Left hindlimb (tissue), 1 donor: ENCODE measurements at places on chromosomes 5 and 9.

DNA sequence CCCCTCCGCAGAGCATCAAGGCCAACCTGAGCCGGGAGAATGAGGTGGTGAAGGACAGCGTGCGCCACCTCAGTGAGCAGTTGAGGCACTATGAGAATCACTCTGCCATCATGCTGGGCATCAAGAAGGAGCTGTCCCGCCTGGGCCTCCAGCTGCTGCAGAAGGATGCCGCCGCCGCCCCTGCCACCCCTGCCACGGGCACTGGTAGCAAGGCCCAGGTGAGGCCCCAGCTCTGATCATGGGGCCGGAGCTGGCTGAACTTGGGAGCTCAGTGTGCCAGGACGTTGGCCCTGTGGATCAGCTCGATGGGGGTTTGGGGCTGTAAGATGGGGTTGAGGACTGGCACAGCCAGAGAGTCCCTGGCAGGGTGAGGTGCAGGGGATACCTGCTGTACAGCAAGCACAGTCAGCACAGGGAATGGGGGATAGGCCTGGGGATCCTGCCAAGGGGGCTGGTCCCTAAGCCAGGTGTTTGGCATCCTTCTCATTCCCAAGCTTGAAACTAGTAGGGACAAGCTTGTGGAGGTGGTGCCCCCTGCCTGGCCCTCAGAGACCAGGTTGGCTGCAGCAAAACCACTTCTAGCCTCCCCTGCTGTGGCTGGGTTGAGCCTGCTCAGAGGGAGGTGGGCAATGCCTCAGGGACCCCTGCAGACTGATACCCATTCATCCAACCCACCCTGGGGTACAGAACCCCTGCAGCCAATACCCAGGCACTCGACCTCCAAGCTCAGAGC is 22.5 kb downstream of the OLFML2A start:
- no peak for DNase-seq

DNA sequence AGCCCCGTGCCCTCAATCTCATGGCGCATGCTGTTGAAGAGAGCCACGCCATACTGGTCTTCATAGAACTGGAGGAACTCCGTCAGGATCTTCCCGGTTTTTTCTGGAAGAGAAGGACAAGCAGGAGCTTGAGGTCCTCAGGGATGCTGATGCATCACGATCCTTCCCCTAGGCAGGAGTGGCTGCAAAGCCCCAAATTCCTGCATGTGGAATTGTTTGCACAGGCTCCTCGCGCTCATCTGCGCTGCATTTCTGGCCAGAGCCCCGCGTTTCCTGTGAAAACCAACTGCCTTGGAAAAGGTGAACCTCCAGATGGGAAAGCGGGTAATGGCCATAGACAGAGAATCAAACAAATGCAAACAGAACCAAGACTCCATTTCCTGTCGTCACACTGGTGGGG is 80.4 kb downstream of the LRSAM1 start:
- DNase-seq = no peak

DNA sequence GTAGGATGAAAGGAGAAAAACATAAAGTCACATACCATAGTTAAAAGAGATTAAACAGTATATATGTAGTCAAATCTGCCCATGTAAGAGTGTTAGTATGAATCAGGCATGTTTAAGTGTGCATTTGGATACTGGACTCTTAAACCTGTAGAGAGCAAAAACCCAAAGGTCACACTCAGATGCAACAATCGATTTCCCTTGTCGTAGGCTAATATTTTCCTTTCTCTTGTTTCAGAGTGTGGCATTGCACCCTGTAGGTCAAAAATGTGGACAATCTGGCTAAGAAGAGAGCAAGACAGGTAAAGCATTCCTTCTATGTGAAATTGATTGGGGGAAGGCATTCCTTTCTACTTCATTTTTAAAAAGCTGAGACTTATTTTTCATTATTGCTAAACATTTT is 8.9 kb downstream of the JAKMIP2 start:
- DNase-seq = no peak

DNA sequence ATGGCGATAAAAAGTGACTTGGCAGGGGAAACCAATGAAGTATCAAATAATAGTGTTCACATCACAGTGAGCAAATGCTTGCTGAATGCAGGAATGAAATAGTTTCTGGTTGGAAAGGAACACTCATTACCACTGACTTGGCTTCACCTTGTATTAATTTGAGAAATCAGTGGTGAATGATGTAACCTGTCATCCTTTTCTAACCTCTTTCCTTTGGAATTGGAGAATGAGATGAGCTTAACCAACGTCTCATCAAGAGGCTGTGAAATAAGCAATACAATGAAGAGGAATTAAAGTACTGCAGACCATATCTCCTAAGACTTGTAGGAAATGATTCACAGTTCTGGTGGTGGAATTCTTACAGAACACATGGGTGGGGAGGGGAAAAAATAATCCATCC is 192.2 kb downstream of the DMAC1 start:
- DNase-seq = no peak

GRCh38 chr5:12272389-12272788 is 368.1 kb upstream of the CTNND2 start:
- DNase-seq = no peak

DNA sequence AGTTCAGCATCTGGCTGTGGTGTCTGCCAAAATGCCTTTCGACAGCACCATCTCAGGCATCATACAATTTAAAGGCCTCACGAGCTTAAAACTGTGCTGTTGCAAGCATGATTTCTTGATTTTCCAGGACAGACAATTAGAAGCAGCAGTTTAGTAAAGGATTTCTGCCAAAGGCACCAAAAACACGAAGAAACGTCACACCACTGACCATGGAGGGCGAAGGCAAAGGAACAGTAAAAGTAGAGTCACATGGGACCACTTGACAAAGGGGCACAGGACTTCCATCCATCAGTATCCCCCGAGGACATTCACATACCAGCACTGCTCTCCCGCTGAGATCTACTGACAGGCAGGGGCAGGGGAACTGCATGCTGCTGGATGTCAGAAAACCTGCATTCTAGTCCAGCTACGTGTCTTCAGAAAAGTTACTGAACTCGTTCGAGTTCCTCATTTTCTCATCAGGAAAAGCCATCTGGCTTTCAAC is 70.4 kb upstream of the FBXW11 start:
- no peak for DNase-seq

DNA sequence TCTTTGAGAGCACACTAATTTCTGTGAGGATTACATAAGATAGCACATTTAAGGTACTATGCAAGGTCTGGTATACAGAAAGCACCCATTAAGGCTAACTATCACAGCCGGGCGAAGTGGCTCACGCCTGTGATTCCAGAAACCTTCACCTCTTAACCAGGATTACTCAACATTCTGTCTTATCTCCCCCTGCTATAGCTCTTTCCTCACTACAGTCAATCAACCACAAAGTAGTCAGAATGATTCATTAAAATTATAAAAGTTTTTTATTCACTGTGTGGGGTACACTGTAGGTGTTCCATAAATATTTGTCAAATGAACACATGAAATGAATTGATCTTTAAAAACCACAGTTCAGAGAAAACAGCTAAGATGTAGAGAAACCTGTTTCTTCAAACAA is 48.7 kb downstream of the CHD1 start:
- DNase-seq = no peak

DNA sequence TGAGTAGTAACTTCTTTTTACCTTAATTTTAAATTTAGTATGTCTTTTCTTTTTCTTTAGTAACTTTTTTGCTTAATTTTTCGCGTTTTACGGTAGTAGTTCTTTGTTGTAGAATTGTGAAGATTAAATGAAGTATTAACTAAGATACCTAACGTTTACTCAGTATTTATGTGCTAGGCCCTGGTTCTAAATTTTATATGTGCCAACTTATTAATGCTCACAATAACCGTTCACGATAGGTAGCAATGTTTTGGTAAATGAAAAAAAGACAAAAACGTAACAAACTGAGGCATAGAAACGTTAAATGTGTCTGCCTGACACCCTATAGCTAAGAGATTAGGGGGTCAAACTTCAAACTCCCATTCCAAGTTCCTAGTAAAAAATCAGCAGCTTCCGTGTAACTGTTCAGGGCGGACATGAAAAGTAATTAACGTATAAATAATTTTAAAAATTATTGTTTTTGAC is 1.2 kb downstream of the MRPS30 start:
- no peak for DNase-seq

- DNase-seq = no peak
Observed at GRCh38 chr9:79080536-79080935, 491.2 kb upstream of the TLE4 start.

DNA sequence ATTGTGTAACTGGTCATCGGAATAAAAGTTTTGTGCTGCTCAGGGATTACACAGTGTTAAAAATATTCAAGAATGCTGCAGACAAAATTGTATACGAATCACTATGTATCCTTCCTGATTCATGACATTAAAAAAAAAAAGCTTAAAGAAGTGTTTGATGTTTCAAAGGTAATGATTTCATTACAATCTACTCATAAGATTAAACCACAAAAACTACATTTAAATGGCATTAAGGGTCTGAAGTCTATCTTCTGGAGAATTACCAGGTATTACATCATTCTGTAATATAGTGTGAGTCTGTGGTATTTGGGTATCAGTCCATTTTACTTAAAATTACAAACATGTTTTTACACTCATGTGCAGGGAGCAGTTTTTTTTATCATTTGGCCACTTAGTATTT is 324.4 kb downstream of the NDUFS4 start:
- DNase-seq = no peak

DNA sequence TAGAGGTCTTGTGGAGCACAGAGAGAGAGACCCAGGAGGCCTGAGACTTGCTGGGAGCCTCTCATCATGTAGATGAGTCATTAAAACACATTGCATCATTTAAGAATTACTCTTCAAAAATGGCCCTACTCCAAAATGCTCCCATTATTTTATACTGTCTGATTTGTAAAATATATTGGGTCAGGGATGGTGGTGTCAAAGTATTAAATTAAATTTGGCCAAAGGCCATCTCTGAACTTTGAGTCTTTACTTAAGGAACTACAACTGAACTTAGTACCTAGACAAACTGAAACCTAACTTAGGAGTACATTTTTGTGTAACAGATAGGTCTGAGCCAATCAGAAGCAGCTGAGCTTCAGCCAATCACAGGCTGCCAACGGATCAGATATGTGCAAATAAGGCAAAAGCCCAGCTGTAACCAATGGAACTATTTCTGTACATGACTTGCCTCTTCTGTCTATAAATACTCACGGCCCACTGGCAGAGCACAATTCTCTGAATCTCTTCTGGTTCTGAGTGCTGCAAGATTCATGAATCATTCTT is 657.2 kb downstream of the TLE1 start:
- DNase-seq = no peak

DNA sequence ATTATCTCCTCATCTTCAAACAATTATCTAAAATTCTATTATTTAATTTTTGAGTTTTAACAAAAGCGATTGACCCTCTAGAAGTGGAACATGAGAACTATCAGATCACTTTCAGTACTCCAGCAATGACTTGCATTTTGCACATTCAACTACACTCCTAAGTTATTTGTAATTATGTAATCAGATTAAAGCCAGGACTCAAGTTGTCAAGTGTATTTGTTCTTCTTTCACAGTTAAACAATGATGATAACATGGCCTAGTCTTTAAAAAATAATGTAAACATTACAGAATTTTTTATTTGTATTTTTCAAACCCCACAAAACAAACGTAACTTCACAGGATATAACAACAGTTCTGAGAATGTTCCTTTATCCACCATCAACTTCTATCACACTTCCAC is 2148.9 kb upstream of the ACO1 start:
- no peak for DNase-seq

DNA sequence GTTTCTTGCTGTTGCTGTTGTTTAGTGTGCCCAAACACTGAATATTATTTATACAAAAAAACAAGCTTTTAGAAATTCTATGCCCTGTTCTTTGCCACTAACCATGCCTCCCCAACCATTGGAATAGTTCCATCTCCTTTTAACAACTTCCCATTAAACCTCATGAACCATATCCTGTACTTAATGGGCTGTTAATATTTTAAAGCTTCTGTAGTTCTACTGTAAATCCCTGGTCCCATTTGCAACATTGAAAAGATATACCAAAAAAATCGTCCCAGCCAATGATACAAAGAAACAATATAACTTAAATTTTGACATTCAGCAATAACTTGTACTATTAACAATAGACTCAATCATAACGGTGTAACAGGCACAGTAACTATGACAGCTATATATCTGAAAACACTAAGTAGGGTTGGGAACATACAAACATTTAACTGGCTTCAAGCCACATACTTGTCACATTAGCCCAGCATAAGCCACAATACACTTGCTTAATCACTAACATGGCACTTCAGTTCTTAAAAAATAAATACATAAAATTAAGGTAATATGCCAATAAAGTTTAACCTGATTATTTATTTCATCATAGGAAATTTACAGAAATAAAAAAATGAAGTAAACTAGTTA is 86.1 kb downstream of the ADAMTS6 start:
- no peak for DNase-seq

GRCh38 chr5:159405611-159406031 is 75.3 kb upstream of the IL12B start:
- DNase-seq = no peak

DNA sequence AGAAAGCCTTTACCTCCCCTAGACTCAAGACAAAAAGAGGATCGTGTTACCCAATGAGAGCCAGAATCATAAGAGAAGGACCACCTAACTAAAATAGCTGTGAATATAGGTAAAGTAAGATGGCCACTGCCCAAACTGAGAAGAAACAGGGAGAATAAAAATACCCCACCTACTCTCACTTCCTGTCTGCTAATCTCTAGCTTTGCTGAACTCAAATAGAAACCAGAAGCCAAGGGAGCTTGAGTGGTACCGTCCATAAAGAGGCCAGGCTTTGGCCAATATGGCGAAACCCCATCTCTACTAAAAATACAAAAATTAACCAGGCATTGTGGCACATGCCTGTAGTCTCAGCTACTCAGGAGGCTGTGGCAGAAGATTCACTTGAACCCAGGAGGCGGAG is 123.0 kb upstream of the FST start:
- DNase-seq = no peak

DNA sequence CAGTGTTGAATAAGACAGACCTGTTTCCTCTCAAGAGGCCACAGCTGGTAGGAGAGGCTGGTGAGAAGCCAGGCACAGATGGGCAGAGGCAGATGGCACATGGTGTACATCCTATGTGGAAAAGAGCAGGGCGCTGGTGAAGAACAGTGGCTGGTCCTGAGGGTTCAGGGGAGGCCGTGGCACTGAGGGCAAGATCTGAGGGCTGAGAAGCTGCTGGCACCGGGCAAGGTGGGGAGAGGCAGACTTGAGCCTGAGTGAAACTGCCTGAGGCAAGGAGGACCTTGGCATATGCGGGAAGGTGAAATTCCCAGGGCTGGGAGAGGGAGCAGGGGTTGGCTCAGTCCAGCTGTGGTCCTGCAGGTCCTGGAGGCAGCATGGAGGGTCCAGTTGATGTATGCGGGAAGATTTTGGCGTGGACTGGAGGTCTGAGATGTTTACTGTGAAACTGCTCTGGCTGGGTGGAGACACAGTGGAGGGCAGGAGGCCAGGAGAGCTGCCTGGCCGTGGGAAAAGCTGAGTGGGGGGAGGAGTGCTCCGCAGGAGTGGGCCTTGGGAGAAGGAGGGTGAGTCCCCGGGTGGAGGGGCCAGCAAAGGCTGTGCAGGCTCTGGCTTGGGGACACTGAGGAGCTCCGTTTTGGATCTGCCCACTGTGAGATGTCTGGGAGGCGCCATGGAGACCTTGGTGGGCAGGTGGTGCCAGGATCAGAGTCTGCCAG is 2.6 kb downstream of the MAN1B1 start:
- no peak for DNase-seq

GRCh38 chr5:6581090-6581489 is 51.8 kb downstream of the NSUN2 start:
- DNase-seq = no peak
